Cerebellum (tissue), 4 donors: ENCODE measurements at places on chromosomes 7 and 10. TPM values are rescaled to one million over a fixed set of nuclear protein-coding genes. Genes with fewer than 3 reads are reported as not detected.

SOSTDC1 gene
- total RNA-seq = 2.4 TPM

TMEM229A gene
- total RNA-seq = 2.4 TPM

LRRC4 gene
- 21.4 TPM for total RNA-seq

PAX4 gene
- not detected for total RNA-seq

POMZP3 gene
- total RNA-seq = 4.3 TPM

TYW1B gene
- 3.9 TPM for total RNA-seq

ADCY1 gene
- 93.5 TPM for total RNA-seq
